ENCODE measurements at places on chromosomes 5 and 9. TPM values are rescaled to one million over a fixed set of nuclear protein-coding genes. Genes with fewer than 3 reads are reported as not detected.

- H3K27ac ChIP-seq: no peak overlapping the region
- H3K4me1 ChIP-seq: no peaks in the 10 kb centered on the region
- no peak overlapping the region for H3K4me3 ChIP-seq
- no peaks in the 10 kb centered on the region for H3K36me3 ChIP-seq
These were observed 92.6 kb upstream of the GDNF start for GRCh38 chr5:37932450-37932849.

POLK gene
- 33.4 TPM for total RNA-seq

GPR150 gene
- 0.33 TPM for total RNA-seq

- no peaks in the 10 kb centered on the region for H3K27me3 ChIP-seq
- H3K4me3 ChIP-seq: no peak overlapping the region
- DNase-seq: no peak
- H3K27ac ChIP-seq: no peak overlapping the region
- H3K4me1 ChIP-seq: peaks cover 9% of the 10 kb centered on the region
These were observed 241.6 kb downstream of the SYK start for GRCh38 chr9:91043056-91043810.

- H3K27me3 ChIP-seq: no peaks in the 10 kb centered on the region
- no peaks in the 10 kb centered on the region for H3K4me1 ChIP-seq
These were observed 160.4 kb downstream of the SPATA31D1 start for GRCh38 chr9:82148901-82149461.

BRINP1 gene
- 0.33 TPM for total RNA-seq

GRCh38 chr5:97095318-97095732, 47.1 kb downstream of the LIX1 start:
- H3K4me1 ChIP-seq: no peaks in the 10 kb centered on the region
- no peak overlapping the region for H3K27ac ChIP-seq

DNA sequence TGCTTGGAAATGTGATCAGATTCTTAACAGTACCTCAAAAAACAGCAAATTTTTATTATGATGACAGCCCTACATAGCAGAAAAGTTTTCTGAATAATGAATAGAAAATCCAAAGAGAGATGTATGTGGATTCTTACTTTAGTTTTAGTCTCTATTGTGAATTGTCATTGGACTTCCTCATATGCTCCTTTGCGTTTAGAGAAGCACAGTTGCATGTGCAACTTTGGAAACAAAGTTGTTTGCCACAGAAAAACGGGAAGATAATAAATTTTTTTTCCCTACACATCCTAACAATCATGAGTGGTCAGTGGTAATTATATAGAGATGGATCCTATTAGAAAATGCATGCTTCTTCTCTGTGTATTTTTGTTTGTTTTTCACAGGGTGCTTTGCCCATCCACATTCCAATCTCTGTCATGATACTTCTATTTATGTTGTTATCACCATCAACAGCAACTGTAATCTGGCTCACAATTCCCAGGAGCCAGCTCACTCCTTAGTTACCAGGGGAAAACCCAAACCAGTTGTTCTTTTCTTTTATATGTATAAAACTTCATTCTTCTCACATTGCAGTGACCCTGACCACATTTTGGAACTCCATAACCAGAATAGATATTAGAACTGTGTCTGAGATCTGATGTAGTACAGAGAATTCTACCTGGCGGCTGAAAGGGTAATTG, 118.7 kb downstream of the NDUFS4 start:
- DNase-seq: no peak
- no peaks in the 10 kb centered on the region for H3K4me1 ChIP-seq
- no peak overlapping the region for H3K4me3 ChIP-seq
- no peaks in the 10 kb centered on the region for H3K36me3 ChIP-seq
- no peak overlapping the region for H3K27ac ChIP-seq
- H3K27me3 ChIP-seq: no peaks in the 10 kb centered on the region

SPINK13 gene
- not detected for total RNA-seq

GRCh38 chr5:151086905-151087360, 6.1 kb upstream of the TNIP1 start:
- no peaks in the 10 kb centered on the region for H3K36me3 ChIP-seq
- no peaks in the 10 kb centered on the region for H3K27me3 ChIP-seq

Measured in fibroblast of lung (primary cell).